ENCODE measurements at places on chromosomes 6 and 20.

- no peak for DNase-seq
Observed at GRCh38 chr6:40764726-40765125, 177.6 kb upstream of the LRFN2 start.

GRCh38 chr6:114452785-114453401, 110.1 kb upstream of the HS3ST5 start:
- no peak for DNase-seq

DNA sequence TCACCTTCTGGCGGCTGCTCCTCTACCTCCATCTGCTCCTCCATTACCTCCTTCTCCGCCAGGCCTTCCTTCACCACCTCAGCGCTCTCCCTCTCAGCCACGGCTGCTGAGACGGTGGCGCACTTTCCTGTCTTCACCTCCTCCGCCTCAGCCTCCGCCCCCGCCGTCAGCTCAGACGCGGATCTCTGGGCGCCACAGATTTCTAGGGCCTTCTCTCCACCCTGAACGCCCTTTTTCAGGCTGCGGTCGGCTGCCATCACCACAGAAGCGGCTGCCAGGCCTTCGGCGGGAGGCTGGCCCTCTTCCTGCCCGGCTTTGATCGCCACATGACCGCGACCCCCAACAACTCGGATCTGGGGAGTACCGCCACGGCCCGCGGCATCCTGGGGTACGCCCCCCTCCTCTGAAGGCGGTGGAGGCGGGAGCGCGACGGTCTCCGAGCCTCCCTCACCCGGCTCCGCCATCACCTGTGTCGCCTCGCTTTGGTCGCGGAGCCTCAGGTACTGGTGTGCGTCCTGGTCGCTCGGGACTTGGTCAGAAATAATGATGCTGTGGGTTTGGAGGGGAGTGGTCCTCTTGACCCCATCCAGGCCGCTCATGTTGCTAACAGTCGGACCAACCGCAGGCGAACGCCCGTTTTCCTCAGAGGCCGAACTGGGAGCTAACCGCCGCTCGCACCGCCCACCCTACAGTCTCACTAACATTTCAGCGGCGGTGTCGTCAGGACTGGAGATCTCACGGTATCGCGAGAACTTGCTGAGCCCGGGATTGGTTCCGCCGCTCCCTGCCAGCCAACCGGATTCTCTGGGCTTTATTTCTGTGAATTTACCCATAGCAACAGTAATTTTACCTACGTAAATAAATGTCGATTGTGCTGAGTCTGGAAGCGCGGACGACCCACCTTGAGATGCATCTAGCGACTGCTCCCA, at the start of gene TSPYL1:
TSPYL1 (minus strand) TSS at position 699 of the 929 bp plus-strand sequence; CDS start at position 599, 100 bp downstream.
- peak; percentile 97 for DNase-seq

- no peak for DNase-seq
Observed at GRCh38 chr20:4661191-4661590, 60.5 kb upstream of the PRND start.

GRCh38 chr6:86706449-86706848, 230.9 kb upstream of the HTR1E start:
- DNase-seq = no peak

GRCh38 chr6:133945158-133945557, 7.9 kb upstream of the TBPL1 start:
- DNase-seq = no peak

DNA sequence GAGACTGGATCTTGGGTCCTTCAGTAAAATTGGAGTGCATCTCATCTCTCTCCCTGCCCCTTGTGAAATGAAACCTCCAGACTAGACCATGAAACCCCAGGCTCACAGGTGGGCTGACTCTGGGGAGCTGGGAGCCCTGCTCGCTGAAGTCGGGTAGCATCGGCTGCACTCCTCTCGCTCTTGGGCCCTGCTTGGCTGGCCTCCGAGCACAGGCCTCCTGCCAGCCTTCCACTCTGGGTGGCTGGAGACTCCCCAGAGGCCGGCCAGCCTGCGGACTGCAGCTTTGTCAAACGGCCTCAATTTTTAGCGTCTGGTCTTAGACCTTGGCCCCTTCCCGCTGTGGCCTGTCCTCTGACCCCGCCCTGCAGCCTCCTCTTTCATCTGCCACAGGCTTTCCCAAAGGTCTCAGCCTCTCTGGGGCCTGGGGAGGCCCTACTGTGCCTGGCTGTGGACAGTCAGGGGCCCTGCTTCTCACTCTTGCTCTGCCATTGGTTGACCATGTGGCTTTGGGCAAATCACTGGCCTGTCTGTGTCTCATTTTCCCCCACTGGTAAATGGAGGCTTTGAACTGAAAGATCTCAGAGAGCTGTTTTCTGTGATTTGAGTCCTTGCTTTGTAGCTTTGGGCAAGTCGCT, 45.1 kb downstream of the SRC start:
- DNase-seq = no peak

GRCh38 chr6:158164579-158165170, 3.4 kb downstream of the SERAC1 start:
- DNase-seq = no peak
